ENCODE measurements at places on chromosomes 1 and 21.

DNA sequence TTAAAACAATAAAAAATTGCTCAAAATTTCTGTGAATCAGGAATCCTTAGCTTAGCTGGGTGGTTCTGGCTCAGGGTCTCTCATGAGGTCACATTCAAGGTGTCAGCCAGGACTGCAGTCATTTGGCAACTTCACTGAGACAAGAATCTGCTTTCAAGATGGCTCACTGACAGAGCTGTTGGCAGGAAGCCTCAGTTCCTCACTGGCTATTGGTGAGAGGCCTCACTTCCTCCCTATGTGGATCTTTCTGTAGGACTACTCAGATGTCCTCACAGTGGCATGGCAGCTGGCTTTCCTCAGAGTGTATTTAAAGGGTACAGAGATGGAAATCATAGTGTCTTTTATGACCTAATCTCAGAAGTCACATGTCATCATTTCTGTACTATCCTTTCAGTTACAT lies 785.7 kb downstream of the ADGRL2 start:
- DNase-seq, result no peak

DNA sequence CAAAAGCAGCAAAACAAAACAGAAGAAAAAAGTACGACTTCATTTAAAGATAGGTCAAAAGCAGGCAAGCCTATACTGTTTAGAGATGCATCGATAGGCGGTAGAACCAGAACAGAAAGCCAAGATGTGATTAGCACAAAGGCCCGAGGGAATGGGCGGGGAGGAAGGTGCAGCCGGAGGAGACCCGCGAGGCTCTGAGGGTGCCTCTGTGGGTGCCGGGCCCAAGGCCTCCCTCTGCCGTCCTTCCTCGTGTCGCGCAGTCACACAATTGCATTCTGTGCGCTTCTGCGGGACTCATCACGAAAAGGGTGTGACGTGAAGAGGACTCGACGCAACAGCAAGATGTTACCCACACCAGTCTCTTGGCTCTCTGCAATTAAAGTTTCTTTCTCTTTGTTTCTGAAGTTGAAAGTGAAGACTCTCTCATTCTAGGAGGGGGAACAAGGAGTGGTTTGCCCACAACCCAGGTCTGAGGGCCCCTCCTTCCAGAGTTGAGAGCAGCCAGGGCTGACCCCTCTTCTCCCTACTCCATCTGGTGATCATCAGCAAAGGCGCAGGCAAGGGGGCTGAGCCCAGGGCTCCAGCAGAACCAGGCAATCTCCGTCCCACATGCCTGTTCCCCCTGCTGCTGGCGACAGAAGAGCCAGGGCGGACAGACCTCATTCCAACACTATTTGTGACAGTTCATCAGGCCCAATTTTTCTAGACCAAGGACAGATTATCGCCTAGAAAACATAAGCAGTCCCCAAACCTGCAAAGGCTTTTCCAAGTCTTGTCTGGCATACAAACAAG lies 41.0 kb downstream of the NPHP4 start:
- no peak for DNase-seq

- DNase-seq, result no peak
These were observed 105.3 kb downstream of the BCAR3 start for GRCh38 chr1:93576346-93576745.

- peak; percentile 60 for DNase-seq
These were observed 5.1 kb downstream of the HSPB7 start for GRCh38 chr1:16012590-16013219.

DNA sequence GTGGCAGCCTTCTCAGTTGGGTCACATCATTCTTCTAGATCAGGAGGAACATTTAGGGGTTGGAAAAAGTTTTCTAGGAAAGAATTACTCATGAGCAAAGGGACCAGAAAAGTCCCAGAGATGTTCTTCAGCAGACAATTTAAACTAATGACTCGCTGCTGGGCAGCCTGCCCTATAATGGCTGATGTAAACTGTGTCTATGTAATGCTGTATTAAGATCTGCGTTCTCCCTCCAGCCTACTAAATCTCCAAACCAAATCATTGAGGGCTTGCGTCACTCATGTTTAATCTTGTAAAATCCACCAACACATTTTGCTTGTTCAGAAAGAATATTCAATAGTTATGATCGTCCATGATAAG lies 92.1 kb downstream of the LRRC8C start:
- DNase-seq, result no peak

DNA sequence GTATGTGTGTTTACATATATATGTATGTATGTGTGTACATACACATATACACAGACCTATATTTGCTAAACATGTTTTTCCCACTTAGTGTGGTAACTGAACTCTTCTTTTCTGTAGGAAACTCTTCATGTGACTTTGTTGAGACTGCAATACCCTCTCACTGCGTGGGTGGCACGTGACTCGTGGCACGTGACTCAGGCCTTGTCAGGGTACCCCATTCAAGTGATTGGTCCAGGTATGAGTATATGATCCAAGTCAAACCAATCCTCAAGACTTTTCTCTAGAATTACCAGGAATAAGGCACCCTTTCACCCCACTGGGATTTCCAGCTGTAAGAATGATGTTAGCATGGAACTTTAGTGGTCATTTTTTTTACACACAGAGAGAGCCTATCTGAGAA lies 149.2 kb upstream of the KCNK2 start:
- DNase-seq, result no peak

GRCh38 chr1:179706339-179706941 lies 36.7 kb upstream of the FAM163A start:
- DNase-seq, result peak; percentile 28
